SK-MEL-5 (cell line): ENCODE measurements at places on chromosomes 5 and 9. TPM values are rescaled to one million over a fixed set of nuclear protein-coding genes. Genes with fewer than 3 reads are reported as not detected.

Gene ADAMTSL1
- not detected in 2 replicates for total RNA-seq

Gene RAD23B
- 106 and 107 TPM in 2 replicates for total RNA-seq

Gene BRINP1
- total RNA-seq = 0.13 and 0.16 TPM in 2 replicates

Gene RORB
- total RNA-seq = not detected in 2 replicates

Gene DROSHA
- total RNA-seq = 57.4 and 74.9 TPM in 2 replicates
